Neural progenitor cell (in vitro differentiated cells): ENCODE measurements at places on chromosomes 11 and 22. TPM values are rescaled to one million over a fixed set of nuclear protein-coding genes. Genes with fewer than 3 reads are reported as not detected.

- DNase-seq, result no peak
- no peaks in the 10 kb centered on the region for H3K36me3 ChIP-seq
- H3K27ac ChIP-seq, result no peak overlapping the region
- H3K27me3 ChIP-seq, result no peaks in the 10 kb centered on the region
- peaks cover 18% of the 10 kb centered on the region for H3K4me1 ChIP-seq
- H3K4me3 ChIP-seq, result no peak overlapping the region
These were observed 34.5 kb upstream of the SLC25A1 start for GRCh38 chr22:19213001-19213400.

DNA sequence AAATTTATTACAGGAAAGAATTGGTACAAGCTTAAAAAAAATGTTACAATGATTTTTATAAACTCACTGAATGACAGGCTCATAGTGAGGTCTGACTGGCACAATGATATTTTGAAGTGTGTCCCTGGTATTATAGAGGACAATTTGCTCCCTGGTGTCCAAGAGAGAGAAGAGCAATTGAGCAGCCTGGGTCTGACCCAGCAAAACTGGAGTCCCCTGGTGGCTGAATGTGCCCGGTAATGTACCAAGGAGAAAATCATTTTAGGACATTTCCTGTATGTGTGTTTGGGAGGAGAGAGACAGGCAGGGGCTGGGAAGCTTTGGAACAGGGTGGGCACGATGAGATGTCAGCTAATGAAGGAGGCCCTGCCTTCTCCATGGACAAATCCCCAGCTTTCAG is 125.3 kb downstream of the APOL5 start:
- H3K27me3 ChIP-seq, result no peaks in the 10 kb centered on the region
- no peak overlapping the region for H3K4me3 ChIP-seq
- peaks cover 12% of the 10 kb centered on the region for H3K4me1 ChIP-seq
- no peaks in the 10 kb centered on the region for H3K36me3 ChIP-seq
- peak; percentile 57 for DNase-seq

GRCh38 chr11:111559800-111560464 is 19.4 kb downstream of the LAYN start:
- H3K27me3 ChIP-seq, result no peaks in the 10 kb centered on the region
- no peak overlapping the region for H3K27ac ChIP-seq

DNA sequence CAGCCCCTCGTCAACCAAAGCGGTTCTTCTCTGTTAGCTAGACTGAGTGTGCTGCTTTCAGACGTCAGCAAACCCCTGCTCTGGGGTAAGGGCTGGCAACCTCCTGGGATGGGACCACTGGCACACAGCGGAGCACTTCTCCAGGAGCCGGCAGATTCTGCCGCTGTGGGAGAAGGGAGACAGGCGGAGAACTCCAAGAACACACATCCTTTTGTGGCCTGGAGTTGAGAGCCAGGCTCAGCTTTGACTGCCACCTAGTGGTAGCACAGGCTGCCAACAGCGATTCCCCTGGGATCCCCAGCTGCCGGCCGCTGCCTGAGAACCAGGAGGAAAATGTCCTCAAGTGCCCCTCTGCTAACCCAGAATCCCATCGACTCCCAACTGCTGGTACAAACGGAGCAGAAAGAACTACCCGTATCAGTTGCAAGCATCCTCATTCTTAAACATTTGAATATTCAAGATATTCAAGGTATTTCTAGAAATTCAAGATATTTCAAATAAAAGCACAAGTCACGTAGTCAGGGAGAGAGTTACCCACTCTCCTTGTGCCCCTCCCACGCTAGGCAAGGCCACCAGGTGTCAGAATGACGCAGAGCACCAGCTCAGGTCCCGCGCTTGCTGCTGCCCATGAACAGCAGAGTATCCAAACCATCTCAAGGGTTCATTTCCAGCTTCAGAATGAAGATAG is 4.9 kb downstream of the LTO1 start:
- no peaks in the 10 kb centered on the region for H3K27me3 ChIP-seq
- peaks cover 5% of the 10 kb centered on the region for H3K4me1 ChIP-seq
- H3K27ac ChIP-seq, result no peak overlapping the region
- DNase-seq, result peak; percentile 92

DNA sequence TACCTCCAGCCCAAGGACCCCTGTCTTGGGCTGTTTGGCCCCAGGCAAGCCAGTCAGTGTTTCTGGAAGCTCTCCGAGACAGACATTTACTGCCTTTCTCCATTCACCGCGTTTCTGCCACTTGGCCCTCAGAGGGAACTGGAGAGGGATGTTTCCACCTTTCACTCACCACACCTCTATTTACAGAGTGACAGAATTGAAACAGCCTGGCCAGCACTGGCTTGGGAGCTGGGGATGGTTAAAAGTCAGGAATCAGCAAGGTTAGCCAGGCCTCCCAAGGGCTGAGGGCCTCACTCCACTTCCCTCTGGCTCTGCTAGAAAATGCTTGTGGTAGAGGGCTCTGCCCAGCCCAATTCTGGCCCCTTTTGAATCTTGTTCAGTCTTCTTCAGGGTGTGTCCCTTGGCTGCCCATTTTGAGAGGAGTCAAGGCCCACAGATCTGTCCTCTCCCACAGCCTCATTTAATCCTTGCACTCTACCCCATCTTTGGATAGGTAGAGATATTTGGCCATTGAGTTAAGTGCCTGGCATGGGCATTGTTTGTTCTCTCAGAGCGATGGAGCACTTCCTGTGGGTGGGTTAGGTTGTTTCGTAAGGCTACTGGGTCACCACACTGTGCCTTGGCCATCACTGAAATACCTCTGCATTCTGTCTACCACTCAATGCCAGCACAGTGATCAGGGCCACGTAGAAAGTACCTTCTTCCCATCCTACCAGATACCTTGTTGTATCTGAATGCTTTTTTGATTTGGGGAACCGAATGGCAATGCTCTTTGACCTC is 119.2 kb downstream of the MICAL2 start:
- no peak overlapping the region for H3K4me3 ChIP-seq
- no peaks in the 10 kb centered on the region for H3K4me1 ChIP-seq
- no peak for DNase-seq

Gene PKNOX2
- 4.3 and 7.2 TPM in 2 replicates for total RNA-seq

Gene HMOX1
- 2.4 and 6.5 TPM in 2 replicates for total RNA-seq

DNA sequence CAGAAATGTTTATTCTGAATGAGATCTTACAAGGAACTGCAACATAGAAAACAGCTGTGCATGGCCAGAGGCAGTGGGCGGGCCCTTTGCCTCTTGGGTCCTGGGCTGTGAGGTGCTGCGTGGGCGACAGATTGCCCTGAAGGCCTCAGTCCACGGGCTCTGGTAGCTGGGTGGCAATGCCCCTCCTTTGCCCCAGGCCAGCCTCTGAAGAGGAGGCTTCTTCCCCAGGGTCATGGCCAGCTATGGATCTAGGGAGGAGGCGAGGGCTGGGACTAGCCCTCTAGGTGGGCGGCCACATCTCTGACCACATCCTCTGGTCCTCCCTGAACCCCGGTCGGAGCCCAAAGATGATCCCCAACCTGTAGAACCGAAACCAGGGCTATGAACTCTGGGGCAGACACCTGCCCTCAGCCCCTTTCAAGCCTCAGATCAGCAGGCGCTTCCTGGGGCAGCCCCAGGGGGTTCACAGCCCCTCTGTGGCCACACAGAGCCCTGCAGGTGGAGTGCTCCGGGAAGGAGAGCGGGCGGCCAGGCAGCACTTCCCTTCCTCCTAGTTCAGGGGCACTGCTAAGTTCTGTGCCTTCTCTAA is 6.6 kb upstream of the CDC42BPG start:
- no peak overlapping the region for H3K27ac ChIP-seq
- no peaks in the 10 kb centered on the region for H3K36me3 ChIP-seq
- no peak for DNase-seq
- no peaks in the 10 kb centered on the region for H3K27me3 ChIP-seq

Gene KBTBD3
- 4.9 and 6.9 TPM in 2 replicates for total RNA-seq

- H3K36me3 ChIP-seq, result no peaks in the 10 kb centered on the region
- H3K4me3 ChIP-seq, result peak overlapping the region; percentile 60
- H3K4me1 ChIP-seq, result no peaks in the 10 kb centered on the region
- DNase-seq, result peak; percentile 45
These were observed 787 bp downstream of the SMDT1 start for GRCh38 chr22:42080287-42080686.

DNA sequence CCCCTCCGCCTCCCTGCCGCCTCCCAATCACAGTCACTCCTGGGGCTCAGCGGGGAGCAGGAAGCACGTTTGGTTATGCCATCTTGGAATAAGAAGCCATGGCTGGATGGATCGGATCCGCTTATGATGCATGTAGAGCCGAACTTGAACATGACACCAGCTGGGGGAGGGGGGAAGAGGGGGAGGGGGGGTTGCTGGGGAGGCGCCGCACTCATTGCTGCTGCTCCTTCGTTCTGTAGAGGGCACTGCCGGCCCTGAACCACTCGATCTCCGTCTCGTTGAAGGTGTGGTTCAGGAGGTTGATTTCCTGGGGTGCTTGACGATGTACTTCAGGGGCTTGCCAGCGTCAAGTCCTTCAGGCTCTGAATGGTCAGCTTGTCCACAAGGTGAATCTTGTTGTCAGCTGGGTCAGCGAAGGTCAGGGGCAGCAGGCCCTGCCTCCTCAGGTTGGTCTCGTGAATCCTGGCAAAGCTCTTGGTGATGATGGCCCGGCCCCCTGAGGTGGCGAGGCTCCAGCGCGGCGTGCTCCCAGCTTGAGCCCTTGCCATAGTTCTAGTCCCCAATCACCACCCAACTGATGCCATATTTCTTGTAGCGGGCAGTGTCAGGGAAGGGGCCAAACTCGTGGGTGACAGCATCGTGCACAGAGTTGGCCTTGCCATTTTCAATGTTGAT is 476.9 kb upstream of the ISX start:
- no peaks in the 10 kb centered on the region for H3K27me3 ChIP-seq
- no peak overlapping the region for H3K4me3 ChIP-seq
- DNase-seq, result no peak
- H3K27ac ChIP-seq, result no peak overlapping the region

- no peak overlapping the region for H3K27ac ChIP-seq
- no peaks in the 10 kb centered on the region for H3K27me3 ChIP-seq
- DNase-seq, result peak; percentile 49
- H3K4me3 ChIP-seq, result peak overlapping the region; percentile 77
- H3K4me1 ChIP-seq, result peaks cover 23% of the 10 kb centered on the region
These were observed 2.1 kb downstream of the MED15 start for GRCh38 chr22:20509344-20510047.

DNA sequence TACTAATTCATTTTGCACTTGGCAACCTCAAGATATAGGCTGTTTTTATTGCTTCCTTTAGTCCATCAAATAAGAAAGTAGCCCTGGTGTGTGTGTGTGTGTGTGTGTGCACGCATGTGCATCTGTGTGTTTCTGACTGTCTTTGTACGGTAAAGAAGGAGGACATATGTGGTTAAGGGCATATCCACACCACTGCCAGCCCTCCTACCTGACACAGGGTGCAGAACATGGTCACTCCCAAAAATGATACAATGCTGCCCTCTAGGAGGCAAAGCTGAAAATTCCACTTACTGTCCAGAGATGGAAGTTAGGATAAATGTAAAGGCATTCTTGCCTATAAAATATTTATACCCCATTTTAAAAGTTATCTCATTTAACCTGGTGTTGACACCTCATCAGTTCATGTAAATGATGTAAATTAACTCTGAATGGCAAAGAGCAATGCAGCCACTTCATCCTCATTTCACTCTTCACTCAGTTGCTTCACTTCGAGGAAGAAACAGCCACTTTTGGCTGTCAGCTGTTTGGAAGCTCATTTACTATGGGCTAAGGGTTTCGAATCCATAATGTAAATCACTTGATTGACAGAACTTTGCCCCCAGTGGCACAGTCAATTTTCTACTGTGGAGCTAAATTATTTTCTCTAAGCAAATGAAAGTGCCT is 83.1 kb upstream of the MTNR1B start:
- no peak overlapping the region for H3K4me3 ChIP-seq
- H3K27ac ChIP-seq, result no peak overlapping the region

- H3K36me3 ChIP-seq, result no peaks in the 10 kb centered on the region
- no peak for DNase-seq
- no peak overlapping the region for H3K4me3 ChIP-seq
- H3K4me1 ChIP-seq, result no peaks in the 10 kb centered on the region
- no peaks in the 10 kb centered on the region for H3K27me3 ChIP-seq
These were observed 4.2 kb upstream of the HBD start for GRCh38 chr11:5238486-5238885.

- no peak for DNase-seq
- no peaks in the 10 kb centered on the region for H3K4me1 ChIP-seq
- H3K4me3 ChIP-seq, result no peak overlapping the region
- H3K27me3 ChIP-seq, result no peaks in the 10 kb centered on the region
- no peak overlapping the region for H3K27ac ChIP-seq
These were observed 41.8 kb downstream of the GNB1L start for GRCh38 chr22:19812910-19813309.

DNA sequence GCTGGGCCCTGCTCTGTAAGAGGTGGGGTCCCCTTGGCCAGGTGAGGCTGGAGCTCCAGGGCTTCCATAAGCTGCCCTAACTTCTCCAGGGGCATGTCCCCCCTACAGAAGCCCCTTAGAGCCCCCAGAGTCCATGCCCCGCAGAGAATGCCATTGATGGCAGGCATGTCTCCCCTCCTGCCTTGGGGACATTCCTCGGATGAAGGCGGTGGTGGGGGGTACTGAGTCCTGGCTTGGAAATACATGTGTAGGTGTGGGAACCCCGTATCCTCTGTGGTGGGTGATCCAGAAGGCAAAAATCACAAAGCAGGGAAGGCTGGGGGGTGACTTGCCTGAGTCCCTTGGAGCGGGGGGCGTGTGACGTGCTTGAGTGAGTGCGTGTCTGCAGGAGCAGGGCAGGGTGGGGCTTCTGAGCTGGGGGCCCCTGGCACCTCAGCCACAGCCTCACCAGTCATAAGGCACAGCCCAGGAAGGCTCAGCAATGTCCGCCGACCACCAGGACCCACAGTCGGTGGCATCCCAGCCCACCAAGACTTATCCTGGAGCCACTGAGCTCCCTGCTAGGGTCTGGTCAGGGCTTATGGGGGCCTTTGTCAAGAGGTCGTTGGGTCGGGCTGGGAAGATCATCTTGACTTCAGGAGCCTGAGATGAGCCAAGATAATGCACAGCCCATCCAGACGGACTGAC is 69.8 kb upstream of the KCNQ1OT1 start:
- no peak overlapping the region for H3K4me3 ChIP-seq
- no peak for DNase-seq
- H3K27me3 ChIP-seq, result peaks cover 56% of the 10 kb centered on the region
- no peaks in the 10 kb centered on the region for H3K4me1 ChIP-seq
- H3K27ac ChIP-seq, result no peak overlapping the region
- no peaks in the 10 kb centered on the region for H3K36me3 ChIP-seq

DNA sequence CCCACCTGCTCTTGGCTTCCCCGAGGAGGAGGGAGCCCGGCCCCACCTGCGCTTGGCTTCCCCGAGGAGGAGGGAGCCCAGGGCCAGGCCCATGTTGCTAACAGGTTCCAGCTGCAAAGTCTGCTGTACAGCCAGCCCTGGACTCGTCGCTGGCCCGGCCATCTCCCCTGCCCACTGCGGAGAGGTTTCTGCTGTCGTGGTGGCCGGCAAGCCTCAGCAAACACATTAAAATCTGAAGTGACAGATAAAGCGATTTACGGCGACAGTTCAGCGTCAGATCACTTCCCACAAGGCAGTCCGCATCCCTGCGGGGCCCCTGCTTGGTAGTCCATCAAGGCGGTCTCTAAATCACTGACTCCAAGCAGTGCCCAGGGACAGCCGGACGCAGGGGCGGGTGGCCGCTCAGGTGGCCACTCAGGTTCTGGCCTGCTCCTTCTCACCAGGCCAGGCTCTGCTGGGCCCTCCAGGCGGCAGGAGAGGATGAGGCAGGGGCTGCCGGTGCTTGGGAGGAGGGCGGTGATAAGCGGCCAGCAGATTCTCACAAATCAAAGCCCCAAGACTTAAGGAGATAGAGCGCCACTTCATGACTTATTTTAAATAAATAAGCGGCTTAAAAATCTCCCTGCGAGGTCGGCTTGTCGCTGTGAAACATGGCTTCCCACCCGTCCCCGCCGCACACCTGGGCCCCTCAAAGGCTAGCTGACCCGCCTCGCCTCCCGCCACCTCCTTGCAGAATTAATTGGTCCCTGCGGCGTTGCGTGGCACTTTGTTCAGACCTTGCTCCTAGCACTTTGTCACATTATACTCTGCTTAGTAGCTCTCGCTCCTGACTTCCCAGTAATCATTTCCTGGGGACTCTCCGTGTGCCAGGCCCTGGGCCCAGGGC is 21.1 kb downstream of the MACROD1 start:
- no peaks in the 10 kb centered on the region for H3K36me3 ChIP-seq
- H3K27me3 ChIP-seq, result no peaks in the 10 kb centered on the region
- no peak overlapping the region for H3K27ac ChIP-seq
